Activated CD8-positive, alpha-beta memory T cell treated with anti-CD3 and anti-CD28 coated beads for 24 hours (primary cell): ENCODE measurements at places on chromosomes 11 and 22.

GRCh38 chr22:29214232-29214631 is 8.5 kb downstream of the EMID1 start:
- DNase-seq = no peak

GRCh38 chr11:120068114-120068573 is 69.8 kb downstream of the TRIM29 start:
- DNase-seq = no peak

- no peak for DNase-seq
These were observed 347.8 kb downstream of the CNTN5 start for GRCh38 chr11:99368583-99368982.

- DNase-seq = no peak
These were observed 18.8 kb upstream of the ZBTB16 start for GRCh38 chr11:114040706-114041211.

GRCh38 chr11:8070417-8071115 is 10.4 kb upstream of the TUB start:
- no peak for DNase-seq

DNA sequence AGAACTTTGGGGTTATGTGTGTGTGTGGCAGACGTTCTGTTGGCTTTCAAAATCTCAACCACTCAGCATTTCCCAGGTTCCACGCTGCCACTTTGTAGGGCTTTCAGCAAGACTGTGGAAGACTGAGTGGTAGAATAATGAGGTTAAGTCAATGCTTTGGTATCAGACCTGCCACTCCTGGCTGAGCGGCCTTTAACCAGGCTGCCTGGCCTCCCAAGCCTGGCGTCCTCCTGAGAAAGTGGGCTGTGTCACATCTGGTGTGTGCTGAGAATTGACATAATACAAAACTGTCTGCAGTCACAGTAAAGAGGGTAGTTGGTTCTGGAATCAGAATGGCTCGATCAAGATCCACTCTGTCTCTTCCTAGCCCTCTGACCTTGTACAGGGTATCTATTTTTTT is 126.5 kb downstream of the DBX1 start:
- DNase-seq = no peak

DNA sequence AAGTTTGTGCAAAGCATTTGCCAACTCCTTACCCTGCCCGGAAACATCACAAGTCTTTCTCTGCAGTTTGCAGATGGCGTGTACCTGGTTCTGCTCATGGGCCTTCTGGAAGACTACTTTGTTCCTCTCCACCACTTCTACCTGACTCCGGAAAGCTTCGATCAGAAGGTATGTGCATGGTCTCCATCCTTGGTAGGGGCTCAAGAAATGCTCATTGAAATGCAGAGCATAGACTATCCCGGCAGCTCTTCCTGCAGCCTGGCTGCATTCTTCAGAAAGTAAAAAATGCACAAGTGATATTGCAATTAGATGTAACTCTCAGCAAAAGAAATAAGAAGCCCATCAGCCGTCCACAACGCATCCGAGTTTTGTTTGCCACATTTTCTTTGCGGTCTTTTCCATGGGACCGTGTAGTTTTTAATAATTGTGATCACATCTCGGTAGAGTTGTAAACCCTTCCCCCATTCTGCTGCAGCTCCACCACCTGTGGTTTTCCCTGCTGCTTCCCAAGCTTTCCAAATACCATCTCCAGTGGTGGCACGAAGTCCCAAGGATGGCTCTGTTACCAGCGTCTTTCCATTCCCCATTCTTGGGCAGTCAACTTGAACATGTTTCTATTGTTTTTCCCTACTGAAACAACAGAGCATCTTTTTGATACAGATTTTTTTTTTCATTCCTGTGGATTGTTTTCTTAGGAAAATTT is 22.7 kb upstream of the PARVG start:
- DNase-seq = no peak

GRCh38 chr11:96794152-96794551 is 404.3 kb downstream of the JRKL start:
- no peak for DNase-seq

DNA sequence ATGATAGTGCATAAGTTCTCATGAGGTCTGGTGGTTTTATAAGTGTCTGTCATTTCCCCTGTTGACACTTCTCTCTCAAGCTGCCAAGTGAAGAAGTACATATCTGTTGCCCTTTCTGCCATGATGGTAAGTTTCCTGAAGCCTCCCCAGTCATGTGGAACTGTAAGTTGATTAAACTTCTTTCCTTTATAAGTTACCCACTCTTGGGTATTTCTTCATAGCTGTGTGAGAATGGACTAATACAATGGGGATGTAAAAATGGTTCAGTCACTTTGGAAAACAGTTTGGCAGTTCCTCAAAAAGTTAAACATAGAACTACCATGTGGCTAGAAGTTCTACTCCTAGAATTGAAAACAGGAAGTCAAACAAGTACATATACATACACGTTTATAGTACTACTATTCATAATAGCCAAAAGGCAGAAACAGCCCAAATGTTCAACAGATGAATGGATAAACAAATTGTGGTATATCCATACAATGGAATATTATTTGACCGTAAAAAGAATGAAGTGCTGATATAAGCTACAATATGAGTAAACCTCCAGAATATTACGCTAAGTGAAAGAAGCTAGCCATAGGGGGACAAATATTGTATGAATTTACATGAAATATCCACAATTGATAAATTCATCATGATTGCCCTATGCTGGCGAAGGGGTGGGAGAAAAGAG is 16.0 kb upstream of the DKK3 start:
- no peak for DNase-seq

DNA sequence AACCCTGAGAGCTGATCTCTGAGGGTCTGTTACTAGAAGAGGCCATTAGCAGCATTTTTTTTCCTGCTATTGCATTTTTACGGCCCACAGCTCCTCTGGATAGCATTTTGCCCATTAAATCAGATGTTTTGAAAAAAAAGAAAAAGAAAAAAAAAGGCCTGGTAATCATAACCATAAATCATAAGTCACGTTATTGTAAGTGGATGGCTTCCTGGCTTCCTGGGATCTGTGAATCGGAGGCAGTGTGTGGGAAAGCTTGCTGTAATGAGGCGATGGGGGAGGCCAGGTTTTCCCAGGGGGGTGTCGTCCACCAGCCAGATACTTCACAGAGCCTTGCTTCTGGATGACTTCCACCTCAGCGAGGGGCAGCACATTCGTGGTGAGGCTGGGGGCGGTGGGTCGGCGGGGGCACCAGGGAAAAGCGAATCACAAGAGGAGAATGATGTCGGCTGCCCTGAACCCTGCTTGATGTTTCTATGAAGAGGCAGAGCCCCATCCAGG is 106.5 kb upstream of the SYT13 start:
- DNase-seq = no peak

DNA sequence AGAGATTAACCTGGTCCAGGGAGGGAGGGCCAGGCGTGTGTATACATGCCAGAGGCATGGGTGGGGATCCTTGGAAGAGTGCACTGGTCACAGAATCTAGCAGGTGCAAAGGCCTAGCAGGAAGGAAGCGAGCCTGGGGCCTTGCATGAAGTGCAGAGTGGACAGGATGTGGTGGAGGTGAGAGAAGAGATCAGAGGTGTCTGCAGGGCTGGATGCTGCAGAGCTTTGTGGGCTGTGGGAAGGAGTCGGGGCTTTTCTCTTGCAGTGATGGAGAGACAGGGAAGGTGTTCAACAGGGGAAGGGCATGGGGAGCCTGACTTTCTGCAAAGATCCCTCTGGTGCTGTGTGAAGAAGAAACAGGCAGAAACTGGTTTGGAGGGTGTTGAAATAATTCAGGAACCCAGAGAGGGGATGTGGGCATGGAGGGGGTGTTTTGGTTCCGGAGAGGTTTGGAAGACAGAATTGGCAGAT is 2.5 kb upstream of the TPST2 start:
- DNase-seq = peak; percentile 71

- DNase-seq = no peak
These were observed 18.8 kb downstream of the PRPF19 start for GRCh38 chr11:60887556-60887955.

- DNase-seq = no peak
These were observed 669 bp upstream of the GAL3ST1 start for GRCh38 chr22:30574997-30575671.

DNA sequence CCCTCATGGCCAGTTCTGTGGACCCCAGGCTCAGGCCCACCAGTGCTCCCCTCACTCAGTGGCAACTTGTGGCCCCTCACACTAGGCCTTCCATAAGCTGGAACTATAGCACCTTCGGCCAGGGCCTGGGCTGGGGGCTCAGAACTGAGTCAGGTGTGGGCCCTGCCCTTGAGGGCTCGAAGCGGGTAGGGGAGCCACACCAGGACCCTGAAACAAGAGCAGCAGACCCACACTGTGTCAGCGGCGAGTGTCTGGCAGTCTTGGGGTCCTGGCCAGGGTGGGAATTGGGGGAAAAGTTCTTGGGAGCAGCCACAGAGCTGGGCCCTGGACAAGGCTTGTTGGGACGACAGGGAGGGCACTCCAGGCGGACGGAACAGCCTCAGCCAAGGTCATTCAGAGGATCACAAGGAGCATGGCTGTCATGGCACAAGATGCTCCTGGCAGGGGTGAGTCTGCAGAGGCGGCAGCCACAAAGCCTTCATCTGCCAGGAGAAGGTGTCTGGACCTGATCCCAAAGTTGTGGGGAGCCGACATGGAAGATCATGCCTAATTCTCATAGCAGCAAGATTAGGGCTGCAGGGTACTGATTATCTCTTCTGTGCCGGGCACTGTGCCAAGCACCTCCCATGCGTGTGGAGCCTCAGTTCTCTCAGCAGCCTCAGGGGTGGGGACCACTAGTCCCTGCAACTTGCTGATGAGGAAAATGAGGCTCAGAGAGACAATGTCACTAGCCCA is 50.7 kb downstream of the SHISAL1 start:
- no peak for DNase-seq

GRCh38 chr22:38735465-38736256 is 20.1 kb downstream of the SUN2 start:
- DNase-seq = peak; percentile 65

- DNase-seq = no peak
These were observed 2.9 kb upstream of the OR51V1 start for GRCh38 chr11:5203366-5203765.

GRCh38 chr11:121067962-121068647 is 32.9 kb upstream of the TECTA start:
- DNase-seq = no peak

- DNase-seq = no peak
These were observed 175.3 kb downstream of the IGLL1 start for GRCh38 chr22:23404689-23405365.

GRCh38 chr22:35449829-35450689 is 50.1 kb downstream of the MCM5 start:
- DNase-seq = no peak

- DNase-seq = no peak
These were observed 39.8 kb downstream of the OR6Q1 start for GRCh38 chr11:58070585-58070984.

- DNase-seq = peak; percentile 21
These were observed 188.9 kb downstream of the BCR start for GRCh38 chr22:23369054-23369685.

DNA sequence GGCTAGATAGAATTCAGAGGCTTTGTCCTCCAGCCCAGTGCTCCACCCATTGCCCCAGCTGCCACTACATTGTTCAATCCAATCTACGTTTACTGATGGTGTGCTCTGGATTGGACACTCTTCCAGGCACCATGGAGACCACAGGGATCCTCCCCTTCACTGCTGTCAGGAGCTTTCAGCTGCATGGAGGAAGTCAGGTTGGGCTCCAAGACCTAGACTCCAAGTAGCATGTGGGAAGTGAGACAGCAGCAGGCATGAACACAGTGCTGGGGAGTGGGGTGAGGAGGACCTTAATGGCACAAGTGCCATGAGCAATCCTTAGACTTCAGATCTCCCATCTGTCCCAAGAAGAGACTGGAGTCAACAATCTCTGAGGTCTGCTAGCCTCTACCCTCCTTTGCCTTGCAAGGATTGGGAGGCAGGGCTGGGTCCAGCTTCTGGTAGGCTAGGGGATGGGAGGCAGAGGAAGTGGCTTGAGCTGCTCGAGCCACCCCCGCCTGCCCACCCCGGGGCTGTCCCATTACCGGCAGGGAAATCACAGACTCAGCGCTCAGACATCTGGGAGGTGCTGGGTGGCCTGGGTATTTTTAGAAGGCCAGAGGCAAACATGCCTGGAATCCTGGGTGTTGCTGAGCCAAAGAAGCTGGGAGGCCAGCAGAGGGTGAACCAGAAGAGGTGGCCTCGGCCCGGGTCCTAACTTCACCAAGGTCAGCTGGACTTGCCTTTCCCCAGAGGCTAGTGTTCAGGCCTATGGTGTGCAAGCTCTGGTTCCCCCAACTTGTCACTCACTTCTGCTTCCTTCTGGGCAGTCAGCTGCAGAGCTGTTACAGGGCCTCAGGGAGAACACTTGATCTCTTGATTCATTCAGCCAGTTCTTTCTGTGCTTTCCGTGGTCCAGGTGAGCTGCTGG is 15.2 kb upstream of the FCHSD2 start:
- peak; percentile 55 for DNase-seq

DNA sequence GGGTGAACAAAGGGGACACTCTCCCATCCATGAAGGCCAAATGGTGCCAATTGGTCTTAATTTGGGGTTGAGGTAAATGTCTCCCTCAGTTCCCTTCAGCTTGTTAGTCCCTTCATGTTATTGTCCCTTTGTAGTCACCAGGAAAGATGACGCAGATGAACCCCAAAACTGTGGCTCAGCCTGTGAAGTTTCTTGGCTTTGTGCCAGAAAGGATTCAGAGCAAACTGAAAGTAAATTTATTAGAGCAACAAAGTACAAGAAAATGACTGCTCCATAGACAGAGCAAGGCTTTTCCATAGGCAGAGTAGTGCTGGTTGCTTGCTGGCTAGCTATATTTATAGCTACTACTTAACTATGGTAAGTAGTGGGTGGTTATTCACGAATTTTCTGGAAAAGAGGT is 16.7 kb downstream of the OR4C3 start:
- no peak for DNase-seq

- no peak for DNase-seq
These were observed 8.9 kb downstream of the ZNRF3 start for GRCh38 chr22:28892175-28892731.

- DNase-seq = no peak
These were observed 5.4 kb upstream of the TTC36 start for GRCh38 chr11:118521892-118522311.
